NCI-H446 (cell line): ENCODE measurements at places on chromosomes 2 and 18.

GRCh38 chr2:45857867-45858520, 206.5 kb downstream of the PRKCE start:
- DNase-seq: no peak

DNA sequence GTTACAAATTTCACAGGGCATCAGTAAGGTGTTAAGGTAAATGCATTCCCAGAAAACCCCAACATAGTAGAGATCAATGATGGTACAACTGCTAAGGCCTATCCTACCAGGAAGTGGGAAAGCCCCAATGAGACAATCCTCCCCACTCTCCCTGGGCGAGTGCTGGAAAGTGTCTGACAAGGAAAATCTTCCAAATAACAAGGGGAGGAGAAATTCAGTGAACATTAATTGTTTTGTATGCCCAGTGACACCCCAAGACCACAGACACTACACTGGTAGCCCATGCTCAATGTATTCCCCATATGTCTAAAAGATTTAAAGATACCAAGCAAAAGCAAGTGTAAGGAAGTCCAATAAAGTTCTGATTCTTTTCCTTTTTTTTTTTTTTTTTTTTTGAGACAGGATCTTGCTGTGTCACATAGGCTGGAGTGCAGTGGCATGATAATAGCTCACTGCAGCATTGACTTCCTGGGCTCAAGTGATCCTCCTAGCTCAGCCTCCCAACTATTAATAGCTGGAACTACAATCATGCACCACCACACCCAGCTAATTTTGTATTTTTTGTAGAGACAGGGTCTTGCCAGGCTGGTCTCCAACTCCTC, 24.7 kb downstream of the B4GALT6 start:
- DNase-seq: no peak

DNA sequence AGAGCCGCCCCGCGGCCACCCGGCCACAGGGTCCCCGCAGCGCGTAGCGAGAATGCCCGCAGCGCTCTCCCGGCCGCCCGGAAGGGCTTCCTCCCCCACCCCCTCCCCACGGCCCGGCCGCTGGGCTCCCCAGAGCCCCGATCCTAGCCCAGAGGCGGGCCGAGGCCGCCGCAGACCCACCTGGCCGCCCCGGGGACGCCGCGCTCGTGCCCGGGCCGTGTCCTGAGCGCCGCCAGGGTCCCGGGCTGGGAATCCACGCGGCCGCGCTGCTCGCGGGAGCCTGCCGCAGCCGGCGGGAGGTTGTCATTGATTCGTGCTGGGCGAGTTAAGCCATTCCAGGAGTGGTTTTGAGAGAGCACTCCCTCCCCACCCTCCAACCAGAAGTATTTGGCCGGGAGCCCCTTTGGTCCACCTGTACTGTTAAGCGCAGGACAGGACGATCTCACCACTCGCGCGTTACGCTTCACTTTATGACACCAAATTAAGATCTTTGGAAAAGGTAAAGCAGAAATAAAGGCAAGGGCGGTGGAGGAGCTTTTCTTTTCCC, 206.4 kb upstream of the SMAD2 start:
- no peak for DNase-seq

DNA sequence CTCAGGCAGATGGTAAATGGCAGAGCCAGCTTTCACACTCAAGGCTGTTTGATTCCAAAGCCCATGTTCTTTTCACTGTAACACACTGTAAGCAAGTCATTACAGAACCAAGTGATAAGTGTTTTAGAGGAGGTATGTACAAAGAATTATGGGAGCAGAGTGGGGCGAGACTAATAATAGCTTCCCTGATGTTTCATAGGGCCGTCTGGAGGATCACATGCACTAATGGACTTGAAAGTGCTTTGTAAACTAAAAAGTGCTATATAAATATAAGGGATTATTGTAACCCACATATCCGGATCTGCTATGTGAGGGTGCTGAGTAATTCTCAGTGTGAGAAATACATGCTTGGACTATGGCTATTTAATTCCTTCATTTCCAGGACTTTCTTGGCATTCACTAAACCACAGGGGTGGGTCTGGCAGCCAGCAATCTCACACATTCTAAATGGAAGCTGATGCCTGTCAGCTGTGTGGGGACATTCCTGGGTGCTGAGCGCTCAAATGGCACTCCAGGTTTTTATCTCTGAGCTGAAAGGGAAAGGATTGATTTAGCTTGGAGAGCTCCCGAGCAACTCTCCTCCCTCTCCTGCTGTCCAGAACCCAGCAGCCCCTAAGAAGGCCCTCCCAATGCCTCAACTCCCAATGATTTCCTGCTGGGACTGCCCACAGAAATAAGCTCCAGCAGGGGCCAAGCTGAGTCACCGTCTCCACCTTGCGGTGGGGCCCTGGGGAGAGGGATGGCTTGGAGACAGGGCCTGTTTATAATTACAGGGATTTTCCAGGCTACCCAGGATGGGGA, 222.8 kb downstream of the SOX11 start:
- no peak for DNase-seq

GRCh38 chr2:195535911-195536522, 121.0 kb upstream of the SLC39A10 start:
- no peak for DNase-seq

- DNase-seq: no peak
Measured at GRCh38 chr2:8403876-8404275, 278.0 kb upstream of the ID2 start.
